ENCODE measurements at places on chromosomes 2 and 18.

- DNase-seq: no peak
Observed at GRCh38 chr18:44579745-44580144, 100.9 kb upstream of the SETBP1 start.

- peak; percentile 74 for DNase-seq
Observed at GRCh38 chr2:229715895-229716507, 1.6 kb upstream of the DNER start.

GRCh38 chr2:147172493-147173188 is 672.2 kb upstream of the ACVR2A start:
- no peak for DNase-seq

- DNase-seq: no peak
Observed at GRCh38 chr2:25177211-25177611, 8.8 kb upstream of the POMC start.

DNA sequence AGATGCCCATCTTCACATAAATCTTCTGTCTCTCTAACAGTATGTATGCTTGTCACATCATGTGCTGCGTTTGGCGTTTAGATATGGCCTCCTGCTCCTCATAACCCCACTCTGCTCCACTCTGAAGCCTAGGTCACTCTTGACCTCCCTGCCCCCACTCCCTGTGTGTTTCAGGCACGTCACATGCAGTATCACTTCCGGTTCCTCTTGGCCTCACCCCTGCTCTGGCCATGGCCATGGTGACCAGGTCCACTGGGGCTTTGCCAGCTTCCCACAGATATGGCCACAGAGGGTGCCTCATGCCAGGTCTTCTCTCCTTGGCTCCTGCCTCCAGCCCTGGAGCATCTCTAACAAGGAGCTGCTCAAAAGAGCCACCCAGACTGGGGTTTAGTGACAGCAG is 160.0 kb downstream of the RNF152 start:
- no peak for DNase-seq

GRCh38 chr2:229901819-229902218 is 20.0 kb downstream of the TRIP12 start:
- no peak for DNase-seq

DNA sequence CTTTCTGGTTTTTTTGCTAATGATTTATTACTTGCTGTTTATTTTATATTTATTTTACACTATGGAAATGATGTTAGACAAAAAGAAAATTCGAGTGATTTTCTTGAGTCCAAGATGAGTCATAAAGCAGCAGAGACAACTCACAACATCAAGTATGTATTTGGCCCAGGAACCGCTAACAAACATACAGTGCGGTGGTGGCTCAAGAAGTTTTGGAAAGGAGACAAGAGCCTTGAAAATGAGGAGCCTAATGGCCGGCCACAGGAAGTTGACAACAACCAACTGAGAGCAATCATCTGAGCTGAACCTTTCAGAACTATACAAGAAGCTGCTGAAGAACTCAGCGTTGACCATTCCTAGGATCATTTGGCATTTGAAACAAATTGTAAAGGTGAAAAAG is 594.1 kb downstream of the SATB2 start:
- no peak for DNase-seq

Measured in SHP77 (cell line).